ENCODE measurements at places on chromosomes 12 and 14.

- no peak for DNase-seq
These were observed 71.9 kb upstream of the KRR1 start for GRCh38 chr12:75583355-75583754.

DNA sequence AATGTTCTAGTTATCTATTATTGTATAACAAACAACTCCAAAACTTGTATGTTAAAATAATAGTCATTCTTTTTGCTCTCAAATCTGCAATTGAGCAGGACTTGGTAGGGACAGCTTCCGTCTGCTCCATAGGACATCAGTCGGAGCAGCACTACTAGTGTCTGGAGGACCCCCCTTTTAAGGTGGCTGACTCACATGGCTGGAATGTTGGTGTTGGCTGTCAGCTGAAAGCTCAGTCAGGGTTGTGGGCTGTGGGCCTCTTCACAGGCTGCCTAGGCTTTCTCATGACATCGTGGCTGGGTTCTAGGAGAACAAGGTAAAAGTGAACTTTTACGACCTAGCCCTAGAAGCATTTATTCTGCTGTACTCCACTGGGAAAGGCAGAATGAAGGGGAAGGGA is 160.6 kb downstream of the ANO4 start:
- DNase-seq, result no peak

GRCh38 chr14:64848239-64848638 is 31.5 kb downstream of the SPTB start:
- no peak for DNase-seq

GRCh38 chr12:108559748-108560147 is 1.2 kb downstream of the SART3 start:
- no peak for DNase-seq

DNA sequence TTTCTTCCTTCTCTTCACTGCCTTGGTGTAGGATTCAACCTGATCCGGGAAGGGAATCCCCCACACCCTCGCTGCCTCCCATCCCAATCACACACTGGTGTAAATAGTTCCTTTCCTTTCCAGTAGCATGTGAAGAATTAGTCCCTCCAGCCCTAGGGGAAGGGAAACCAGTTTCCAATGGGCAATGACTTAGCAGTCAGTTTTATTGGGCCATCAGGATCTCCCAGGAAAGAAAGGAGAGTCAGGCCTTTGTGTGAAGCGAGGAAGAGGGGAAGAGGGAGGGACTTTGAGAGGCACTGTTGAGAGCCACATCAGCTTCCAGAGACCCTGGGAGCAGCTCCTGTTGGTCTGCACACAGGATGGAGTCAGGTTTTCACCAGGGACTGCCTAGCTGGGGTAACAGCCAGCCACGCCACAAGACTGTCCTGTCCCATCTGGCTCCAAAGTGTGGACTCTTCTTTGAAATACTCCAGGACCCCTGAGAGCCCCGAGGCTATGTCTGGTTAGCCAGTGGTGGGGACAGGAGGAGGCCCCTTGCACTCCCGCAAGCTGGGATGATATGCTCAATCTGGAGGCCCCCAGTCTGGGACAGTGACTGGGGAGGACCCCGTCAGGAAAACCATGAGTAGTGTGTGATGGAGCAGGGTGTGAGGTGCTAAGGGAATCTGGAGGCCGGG is 27.9 kb downstream of the MOAP1 start:
- DNase-seq, result no peak

All from stimulated activated CD8-positive, alpha-beta memory T cell treated with anti-CD3 and anti-CD28 coated beads, Interleukin-7, amount 100 ng/mL, for 1 hour (primary cell).